ENCODE measurements at places on chromosomes 12 and 14.
A peak's percentile ranks its signal among the peaks of the same experiment; 100 is the strongest.

DNA sequence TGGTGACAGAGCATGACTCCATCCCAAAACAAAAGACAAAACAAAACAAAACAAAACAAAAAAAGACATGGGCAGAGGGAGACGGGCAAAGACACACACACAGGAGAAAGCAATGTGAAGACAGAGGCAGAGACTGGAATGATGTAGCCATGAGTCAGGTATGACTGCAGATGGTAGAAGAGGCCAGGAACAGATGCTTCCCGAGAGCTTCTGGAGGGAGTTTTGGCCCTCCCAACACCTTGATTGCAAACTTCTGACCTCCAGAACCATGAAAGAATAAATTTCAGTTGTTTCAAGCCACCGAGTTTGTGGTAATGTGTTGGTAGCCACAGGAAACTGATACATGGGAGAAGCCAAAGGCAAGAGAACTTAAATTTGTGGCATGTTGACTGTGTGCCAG, 27.1 kb downstream of the VWF start:
- no peak for DNase-seq

- no peak for DNase-seq
Measured at GRCh38 chr14:71070169-71070568, 162.9 kb downstream of the PCNX1 start.

DNA sequence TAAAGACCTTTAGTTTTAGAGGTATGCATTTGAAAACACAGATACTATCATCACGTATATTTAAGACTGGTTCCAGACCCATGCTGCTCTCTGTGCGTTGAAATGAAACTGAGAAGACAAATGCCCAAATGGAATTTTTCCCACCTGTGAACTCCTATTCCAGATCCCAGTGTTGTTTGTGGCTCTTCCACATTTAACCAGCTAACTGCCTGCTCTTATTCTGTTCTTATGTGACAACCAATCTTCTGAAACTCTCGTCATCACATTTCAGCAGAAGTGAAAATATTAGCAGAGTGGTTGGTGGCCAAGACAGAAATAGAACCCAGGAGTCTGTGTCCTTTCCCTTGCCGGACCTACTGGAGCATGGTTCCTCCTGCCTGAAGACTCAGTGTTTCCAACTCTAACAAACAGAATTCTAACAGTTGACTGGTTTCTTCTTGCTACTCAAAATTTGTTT, 460.2 kb downstream of the RAD51B start:
- no peak for DNase-seq

DNA sequence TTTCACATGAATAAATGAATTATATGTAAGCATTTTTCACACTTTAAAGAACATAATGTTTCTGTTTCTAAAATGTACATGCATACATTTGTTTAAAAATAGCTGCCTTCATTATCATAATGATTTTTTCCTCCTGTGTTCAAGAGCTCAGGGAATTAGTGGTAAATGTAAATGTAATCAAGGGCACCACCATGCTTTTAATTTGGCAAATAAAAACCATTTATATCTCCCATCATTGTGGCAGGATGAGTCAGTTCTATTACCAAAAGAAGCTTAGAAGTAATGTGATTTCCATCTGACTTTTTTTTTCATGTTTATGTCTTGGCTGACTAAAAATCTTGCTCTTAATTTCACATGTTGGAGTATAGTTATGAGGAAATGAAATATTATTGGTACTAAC, 176.1 kb downstream of the GXYLT1 start:
- no peak for DNase-seq

GRCh38 chr14:74611650-74612349, at the start of gene LTBP2:
LTBP2 (minus strand) TSS chr14:74612237; CDS start chr14:74611944, 293 bp downstream.
- peak; percentile 7 for DNase-seq

GRCh38 chr12:18171571-18171970, 81.6 kb upstream of the RERGL start:
- no peak for DNase-seq

- DNase-seq: no peak
Measured at GRCh38 chr12:22042976-22043669, 2.9 kb upstream of the CMAS start.

DNA sequence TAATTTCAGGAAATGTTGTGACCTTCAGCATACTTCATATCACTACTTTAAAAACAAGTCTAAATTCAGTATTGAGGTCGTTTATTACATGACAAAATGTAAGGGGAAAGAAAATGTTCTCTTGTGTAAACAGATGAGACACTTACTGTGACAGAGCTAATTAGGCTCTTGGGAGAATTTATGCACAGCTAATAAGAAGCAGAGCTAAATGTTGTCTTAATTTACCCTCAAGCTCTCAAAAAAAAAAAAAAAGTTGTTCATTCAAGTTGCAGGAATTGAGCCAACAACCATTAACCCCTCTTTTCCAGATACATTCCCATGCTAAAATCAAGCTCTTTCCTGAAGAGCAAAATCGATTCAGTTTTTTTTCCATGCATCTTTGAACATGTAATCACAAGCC, 1419.4 kb downstream of the FSCB start:
- DNase-seq: no peak

DNA sequence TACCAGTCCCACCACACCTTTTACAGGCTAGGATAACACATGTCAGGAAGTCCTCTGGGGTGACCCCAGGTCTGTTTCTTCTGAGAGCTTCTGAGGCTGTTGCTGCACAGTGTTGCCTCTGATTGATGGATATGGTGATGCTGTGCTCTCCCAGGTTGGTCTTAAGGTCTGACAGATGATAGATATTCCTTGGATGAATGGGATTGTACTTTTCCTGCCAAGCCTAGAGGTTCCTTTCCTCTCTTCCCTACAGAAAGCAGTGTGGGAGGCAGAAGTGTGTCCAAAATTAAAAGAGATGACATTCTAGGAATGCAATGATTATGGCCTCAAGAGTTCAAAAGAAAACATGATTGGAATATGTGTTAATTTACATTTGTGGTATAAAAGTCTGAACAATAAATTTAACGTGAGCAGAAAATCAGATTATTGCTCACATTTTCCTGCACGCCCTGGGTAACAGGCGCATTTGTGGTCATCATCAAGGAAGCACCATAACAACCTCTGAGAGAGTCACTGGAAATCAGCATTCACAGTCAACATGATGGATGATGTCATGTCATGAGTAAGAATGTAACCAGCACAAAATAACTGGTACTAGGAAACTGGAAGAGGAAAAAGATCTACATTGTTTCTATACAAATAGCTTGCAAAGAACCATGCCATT, 73.7 kb downstream of the BBS10 start:
- DNase-seq: no peak

All from CD4-positive, alpha-beta T cell (primary cell).